DMS53 (cell line): ENCODE measurements at places on chromosomes 16 and 17.

DNA sequence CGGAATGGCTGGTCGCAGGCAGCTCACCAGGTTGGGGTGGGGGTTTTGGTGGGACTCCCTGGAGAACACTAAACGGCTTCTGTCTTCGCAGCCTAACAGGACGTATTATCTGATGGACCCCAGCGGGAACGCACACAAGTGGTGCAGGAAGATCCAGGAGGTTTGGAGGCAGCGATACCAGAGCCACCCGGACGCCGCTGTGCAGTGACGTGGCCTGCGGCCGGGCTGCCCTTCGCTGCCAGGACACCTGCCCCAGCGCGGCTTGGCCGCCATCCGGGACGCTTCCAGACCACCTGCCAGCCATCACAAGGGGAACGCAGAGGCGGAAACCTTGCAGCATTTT lies 59.7 kb downstream of the PDPK1 start:
- DNase-seq = no peak

DNA sequence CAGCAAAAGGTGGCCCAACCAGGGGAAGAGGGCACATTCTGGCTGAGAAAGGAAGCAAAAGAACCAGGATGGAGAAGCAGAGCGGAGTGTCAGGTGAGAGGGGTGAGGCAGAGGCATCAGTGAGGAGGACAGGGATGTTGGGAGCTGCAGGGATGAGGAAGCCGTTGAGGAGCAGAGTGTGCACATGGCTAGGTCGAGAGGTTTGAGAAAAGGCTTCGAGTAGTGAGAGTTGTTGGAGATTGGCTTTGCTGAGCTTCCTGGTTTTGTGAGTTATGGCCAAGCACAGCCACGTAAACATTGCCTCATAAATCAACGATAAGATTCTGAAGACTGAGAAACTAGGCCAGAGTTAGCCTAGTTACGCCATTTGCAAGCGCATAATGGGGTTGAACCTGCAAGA lies 26.9 kb downstream of the DNAH2 start:
- no peak for DNase-seq

- DNase-seq = no peak
These were observed 259.0 kb downstream of the XYLT1 start for GRCh38 chr16:17211797-17212196.

DNA sequence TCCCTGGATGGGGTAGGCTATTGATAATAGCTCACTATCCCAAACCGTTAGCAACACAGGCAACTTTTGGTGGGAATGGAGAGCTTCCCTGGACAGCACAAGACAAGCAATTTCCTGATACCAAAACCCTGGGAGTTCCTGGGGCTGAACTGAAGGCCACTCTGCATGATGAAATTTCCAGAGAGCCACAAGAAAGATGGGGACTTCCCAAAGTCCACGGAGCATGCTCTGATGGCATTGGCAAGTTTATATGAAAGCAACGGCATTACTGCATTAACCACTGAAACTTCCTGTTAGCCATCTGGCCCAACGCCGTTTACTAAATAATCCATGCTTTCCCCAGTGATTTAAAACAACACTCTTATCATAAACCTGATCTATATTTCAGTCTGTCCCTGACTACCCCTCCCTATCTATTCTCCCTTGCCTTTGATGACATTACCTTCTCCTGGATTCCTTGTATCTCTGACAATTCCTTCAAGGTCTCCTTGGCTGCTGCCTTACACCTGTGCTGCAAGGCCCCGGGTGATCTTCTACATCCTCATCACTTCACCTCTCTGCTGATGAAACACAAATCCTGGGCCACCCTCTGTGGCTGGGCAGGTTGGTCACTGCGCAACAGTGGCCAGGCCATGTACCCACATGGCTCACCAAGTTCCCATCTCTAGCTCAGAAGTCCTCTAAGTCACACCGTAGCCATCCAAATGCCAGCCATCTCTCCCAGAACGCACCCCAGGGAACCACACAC lies 108.5 kb upstream of the RCVRN start:
- no peak for DNase-seq

DNA sequence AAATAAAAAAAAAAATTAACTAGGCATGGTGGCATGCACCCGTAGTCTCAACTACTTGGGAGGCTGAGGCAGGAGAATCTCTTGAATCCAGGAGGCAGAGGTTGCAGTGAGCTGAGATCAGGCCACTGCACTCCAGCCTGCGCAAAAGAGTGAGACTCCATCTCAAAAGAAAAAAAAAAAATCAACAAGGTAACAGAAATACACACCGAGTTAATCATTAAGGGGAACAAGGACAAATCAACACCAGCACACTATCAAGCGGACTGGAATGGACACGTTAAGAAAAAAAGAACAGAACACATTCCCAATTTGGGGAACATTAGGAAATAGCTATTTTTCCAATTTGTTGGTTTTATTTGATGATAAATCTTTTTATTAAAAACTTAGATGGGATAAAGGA lies 28.4 kb upstream of the GLG1 start:
- DNase-seq = peak; percentile 64

DNA sequence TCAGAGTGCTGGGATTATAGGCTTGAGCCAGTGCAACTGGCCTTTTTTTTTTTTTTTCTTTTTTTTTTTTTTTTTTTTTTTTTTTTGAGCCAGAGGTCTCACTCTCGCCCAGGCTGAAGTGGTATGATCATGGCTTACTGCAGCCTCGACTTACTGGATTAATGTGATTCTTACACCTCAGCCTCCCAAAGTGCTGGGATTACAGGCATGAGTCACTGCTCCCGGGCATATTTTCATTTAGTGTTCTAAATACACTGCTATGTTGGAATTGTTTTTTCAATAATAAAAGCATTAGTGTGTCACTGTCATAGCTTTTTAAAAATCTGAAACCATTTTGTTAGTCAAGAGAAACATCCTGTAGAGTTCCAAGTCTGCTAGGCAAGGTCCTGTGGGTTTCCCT lies 40.3 kb downstream of the NDE1 start:
- no peak for DNase-seq

GRCh38 chr16:59164461-59164860 lies 430.3 kb upstream of the GOT2 start:
- DNase-seq = no peak

GRCh38 chr16:62638964-62639870 lies 603.0 kb upstream of the CDH8 start:
- no peak for DNase-seq

- no peak for DNase-seq
These were observed 84.4 kb upstream of the NUDT7 start for GRCh38 chr16:77637940-77638339.

GRCh38 chr16:20971401-20971800 lies 70.8 kb downstream of the LYRM1 start:
- DNase-seq = no peak

DNA sequence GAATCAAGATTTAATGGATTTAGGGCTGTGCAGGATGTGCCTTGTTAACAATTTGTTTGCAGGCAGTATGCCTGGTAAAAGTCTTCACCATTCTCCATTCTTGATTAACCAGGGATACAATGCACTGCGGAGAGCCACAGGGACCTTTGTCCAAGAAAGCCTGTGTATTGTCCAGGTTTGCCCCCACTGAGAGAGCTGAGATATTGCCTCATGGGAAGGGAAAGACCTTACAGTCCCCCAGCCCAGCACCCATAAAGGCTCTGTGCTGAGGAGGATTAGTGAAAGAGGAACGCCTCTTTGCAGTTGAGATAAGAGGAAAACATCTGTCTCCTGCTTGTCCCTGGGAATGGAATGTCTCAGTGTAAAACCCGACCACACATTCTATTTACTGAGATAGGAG lies 2169.6 kb downstream of the TP53TG3F start:
- DNase-seq = no peak

DNA sequence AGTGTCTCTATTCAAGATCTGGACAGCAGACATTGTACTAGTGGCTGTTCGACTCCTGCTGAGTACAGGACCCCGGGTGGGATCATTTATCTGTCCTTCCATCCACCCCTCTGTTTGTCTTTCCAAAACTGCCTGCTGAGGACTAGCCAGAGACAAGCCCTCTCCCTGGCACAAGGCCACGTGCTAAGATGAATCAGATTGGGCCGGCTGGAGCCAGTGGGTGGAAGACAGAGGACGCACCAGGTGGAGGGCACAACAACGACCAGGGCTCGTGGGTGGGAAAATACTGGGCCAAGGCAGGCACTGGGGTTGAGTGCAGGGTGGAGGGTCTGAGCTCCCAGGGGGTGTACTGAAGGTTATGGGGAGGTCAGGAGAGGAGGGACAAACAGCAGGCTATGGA lies 1.4 kb upstream of the CA7 start:
- no peak for DNase-seq

DNA sequence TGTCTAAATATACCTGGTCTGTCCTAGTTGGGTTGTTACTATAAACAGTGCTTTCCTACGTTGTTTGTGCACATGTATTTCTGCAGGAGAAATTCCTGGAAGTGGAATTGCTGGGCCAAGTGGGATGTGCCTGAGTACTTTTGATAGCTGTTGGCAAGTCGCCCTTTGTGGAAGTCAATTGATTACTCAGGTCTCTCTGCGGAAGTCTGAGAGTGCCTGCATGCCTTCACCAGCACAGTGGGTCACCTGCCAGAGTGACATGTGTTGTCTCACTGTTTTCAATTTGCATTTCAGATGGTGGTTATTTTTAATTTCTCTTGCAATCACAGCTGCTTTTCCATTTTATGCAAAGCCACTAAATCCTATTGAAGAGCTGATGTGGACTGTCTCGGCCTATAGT lies 2.3 kb upstream of the MVD start:
- DNase-seq = no peak

GRCh38 chr17:60138769-60139437 lies 10.9 kb upstream of the CA4 start:
- DNase-seq = no peak

DNA sequence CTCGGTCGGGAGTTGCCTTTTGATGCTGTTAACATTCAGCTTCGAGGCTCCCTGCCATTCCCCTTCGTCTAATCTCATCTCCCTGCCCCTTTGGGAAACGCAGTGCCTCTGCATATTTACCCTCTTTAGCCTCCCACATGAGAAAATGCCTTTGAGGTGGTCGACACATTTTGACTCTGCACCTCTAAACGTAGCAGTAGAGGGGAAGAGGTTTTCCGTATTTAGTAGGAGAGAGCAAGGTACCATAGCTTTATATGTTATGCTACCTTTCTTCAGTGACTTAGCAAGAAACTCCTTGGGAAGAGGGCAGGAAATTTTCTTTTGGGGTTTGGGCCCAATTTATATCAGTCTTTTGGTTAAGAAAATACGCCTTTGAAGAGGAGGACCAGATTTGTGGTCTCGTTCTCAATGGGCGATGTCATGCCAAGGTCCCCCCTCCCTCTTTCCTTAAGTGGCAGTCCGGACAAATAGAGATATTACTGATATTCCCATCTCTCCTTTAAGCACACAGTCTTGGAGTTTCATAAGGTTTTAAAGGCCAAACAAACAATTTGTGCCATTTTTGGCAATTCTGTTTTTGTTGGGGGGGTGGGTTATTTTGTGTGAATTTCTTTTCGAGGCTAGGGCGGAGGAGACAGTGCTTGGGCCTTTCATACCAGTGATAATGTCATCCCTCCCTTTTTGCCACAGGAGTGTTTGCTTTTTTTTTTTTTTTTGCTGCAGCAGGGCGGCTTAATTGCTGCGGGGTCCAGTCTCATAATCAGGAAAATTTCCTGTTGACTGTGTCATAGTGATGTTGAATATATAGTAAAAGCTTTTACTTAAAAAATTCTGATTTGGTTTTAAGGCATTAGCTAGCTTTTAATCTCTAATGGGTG lies 1.5 kb downstream of the PAFAH1B1 start:
- DNase-seq = peak; percentile 36

- no peak for DNase-seq
These were observed 20.5 kb upstream of the HEXD start for GRCh38 chr17:82397449-82398335.

DNA sequence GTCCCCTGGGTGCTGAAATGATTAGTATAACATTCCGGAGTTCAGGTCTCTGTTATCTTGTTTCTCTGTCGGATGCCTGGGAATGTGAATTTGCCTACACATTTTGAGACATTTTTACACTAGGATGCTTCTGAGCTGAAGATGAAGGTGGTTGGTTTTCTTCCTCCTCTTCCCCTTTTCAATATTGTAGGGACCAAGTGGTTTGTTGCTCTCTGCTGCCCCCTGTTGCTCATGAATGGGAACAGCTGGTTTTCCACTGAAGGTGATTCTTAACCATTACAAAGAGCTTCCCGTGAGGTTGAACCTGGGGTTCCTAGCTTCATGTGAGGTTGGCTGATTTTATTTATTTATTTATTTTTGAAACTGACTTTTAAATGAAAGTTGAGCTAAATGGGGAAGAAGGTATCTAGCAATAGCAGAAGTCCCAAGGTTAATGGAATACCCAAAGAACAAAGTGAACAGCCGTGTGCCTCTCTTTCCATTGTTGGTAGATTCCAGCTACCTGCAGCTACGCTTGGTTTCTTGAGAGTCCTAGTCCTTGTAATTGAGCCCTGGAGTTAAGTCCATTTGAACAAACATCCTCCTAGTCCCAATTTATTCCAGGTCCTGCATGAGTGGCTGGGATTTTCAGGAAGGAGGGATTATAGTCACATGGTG lies 983.9 kb upstream of the EEF2KMT start:
- peak; percentile 15 for DNase-seq

DNA sequence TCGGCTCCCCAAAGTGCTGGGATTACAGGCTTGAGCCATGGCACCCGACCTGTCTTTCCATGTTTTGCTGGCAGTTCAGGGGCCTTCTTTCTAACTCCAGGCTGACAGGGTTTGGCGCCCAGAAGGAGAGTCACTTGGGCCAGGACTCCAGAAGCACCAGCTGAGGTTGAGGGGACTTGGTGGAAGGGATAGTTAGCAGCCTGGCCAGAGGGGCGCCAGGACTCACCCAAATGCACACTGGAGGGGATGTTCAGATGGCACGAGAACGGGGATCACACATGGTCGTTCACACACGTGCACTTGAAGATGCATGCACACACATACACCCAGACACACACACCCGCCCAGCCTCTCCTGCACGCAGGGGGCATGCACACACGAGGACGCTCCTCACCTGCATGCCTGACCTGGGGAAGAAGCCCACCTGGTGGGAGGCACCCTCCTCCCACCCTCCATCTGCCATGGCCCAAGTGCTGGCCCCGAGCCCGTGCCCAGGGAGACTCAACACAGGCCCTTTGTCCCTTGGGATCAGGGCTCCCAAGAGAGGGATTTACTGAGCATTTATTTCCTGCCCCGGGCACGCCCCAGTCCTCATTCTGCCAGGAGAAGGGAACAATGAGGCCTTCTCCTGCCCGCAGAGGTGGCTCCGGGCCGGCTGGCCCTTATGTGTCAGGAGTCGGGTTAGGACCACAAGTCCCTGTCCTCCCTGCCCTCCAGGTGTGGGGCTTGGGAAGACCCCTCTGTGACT lies 2.3 kb upstream of the PRSS21 start:
- DNase-seq = no peak

DNA sequence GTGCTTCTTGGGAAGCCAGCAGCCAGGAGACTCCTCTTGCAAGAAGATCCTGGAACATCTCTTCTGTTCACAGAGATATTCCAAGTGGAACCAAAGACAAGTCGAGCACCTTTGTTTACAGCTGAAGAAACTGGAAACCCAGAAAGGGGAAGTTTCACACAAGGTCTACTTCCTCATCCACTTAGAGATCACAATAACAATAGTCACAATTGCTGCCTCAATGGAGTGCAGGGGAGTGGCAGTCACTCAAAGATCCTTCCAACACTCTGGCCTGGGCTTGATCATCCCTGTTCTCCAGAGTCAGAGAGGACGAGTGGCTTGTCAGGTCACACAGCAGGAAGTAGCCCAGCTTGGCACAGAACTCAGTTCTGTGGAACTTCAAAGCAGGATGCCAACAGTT lies 46.9 kb upstream of the SIAH1 start:
- peak; percentile 53 for DNase-seq

- peak; percentile 51 for DNase-seq
These were observed 2.3 kb upstream of the PHF12 start for GRCh38 chr17:28953444-28954118.

GRCh38 chr17:1995907-1996799 lies 29.0 kb downstream of the RTN4RL1 start:
- no peak for DNase-seq

GRCh38 chr17:57600074-57600473 lies 145.0 kb downstream of the CCDC182 start:
- no peak for DNase-seq
